Trophoblast cell (in vitro differentiated cells and primary cell): ENCODE measurements at places on chromosomes 12 and 14.

DNA sequence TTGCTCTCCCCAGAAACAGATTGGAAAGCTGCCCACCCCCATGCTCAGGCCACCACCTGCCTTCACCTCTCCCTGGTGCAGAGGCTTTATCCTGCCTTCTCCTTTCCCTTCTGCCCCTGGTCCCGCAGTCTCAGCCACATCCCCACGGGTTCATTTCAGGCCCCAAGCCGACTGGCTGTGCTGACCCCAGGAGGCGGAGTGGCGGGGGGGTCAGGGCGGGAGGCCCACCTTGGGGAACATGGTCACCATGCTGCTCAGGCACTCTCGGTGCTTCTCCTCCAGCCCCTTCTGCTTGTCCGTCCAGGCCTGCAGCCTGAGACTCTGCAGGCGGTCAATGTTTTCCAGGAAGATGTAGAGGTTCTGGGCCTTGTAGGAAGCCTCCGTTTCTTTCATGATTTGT is 6.9 kb downstream of the FAM186B start:
- H3K27me3 ChIP-seq, result no peaks in the 10 kb centered on the region
- DNase-seq, result no peak
- no peaks in the 10 kb centered on the region for H3K36me3 ChIP-seq

GRCh38 chr12:4422985-4423384 is 22.6 kb downstream of the FGF6 start:
- H3K36me3 ChIP-seq, result no peaks in the 10 kb centered on the region
- H3K27ac ChIP-seq, result no peak overlapping the region
- no peak for DNase-seq
- H3K4me3 ChIP-seq, result no peak overlapping the region
- no peaks in the 10 kb centered on the region for H3K4me1 ChIP-seq

GRCh38 chr12:21144309-21144708 is 13.3 kb downstream of the SLCO1B1 start:
- no peaks in the 10 kb centered on the region for H3K27me3 ChIP-seq
- peak; percentile 74 for DNase-seq
- no peak overlapping the region for H3K4me3 ChIP-seq
- no peaks in the 10 kb centered on the region for H3K36me3 ChIP-seq
- no peaks in the 10 kb centered on the region for H3K4me1 ChIP-seq
- no peak overlapping the region for H3K27ac ChIP-seq

- H3K36me3 ChIP-seq, result peaks cover 2% of the 10 kb centered on the region
- H3K27ac ChIP-seq, result no peak overlapping the region
- DNase-seq, result no peak
- H3K4me3 ChIP-seq, result no peak overlapping the region
- no peaks in the 10 kb centered on the region for H3K27me3 ChIP-seq
Observed at GRCh38 chr14:102622262-102622885, 29.9 kb downstream of the RCOR1 start.

- H3K27ac ChIP-seq, result no peak overlapping the region
- no peak overlapping the region for H3K4me3 ChIP-seq
- no peaks in the 10 kb centered on the region for H3K27me3 ChIP-seq
Observed at GRCh38 chr14:78509516-78509915, 339.3 kb downstream of the NRXN3 start.

DNA sequence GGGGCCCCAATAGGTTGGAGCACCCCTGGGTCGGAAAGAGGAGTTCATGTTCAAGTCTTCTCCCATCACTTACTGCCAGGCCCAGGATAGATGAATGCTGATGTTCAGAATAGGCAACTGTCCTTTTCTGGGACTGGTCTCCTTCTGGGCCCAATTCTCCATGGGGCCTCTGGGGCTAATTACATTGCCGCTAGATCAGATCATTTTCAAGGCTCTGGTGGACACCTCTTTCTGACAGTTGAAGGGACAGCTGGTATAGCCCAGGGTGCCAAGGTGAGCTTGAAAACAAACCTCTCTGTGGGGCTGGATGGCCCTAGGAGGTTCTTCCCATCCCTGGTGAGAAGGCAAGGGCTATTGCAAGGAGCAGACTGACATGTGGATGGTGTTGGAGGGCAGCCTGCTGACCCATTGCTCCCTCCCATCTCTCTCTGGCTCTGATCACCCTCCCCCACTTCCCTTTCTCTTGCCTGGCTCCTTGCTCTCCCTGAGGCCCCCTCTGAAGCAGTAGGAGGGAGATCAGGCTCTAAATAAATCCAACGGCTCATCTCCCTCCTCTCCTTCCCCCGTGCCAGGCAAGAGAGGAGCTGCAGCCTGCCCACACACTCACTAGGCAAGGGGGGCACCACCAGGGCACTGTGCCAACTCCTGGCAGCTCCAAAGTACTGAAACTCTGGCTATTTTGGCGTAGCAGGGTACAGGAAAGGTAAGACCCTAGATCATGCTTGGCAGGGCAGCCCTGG is 1.9 kb downstream of the CACNB3 start:
- H3K36me3 ChIP-seq, result peaks cover 16% of the 10 kb centered on the region
- peaks cover 14% of the 10 kb centered on the region for H3K4me1 ChIP-seq
- no peak for DNase-seq
- no peak overlapping the region for H3K27ac ChIP-seq
- no peak overlapping the region for H3K4me3 ChIP-seq

DNA sequence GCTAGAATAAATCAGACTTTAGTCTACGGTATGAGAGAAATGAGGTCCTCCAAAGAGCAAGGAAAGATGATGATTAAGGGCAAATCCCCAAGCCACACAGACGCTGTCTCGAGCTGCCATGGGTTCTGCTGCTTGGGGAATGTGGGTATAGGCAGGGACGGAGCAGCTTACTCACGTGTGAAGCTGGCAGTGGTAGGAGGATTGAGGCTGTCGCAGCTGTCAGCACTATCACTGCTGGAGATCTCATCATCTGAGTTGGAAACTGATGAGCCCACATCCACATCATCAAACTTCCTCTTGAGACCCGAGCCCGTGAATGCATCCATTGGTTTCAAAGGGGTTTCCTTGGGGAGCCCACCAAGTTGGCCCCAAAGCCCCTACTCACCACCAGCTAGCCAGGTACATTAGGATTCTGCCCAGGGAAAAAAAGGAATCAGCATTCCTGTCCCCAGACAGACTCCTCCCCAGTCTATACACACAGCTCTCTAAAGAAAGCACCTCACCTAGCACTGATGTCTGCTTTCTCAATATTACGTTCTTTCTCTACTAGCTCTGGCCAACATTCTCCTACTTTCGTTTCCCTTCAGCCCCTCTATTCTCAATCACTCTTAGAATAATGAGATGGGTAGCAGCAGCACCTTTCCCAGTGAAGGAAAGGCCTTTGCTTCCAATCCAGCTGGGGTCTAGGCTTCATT is 7.0 kb downstream of the CSRNP2 start:
- DNase-seq, result peak; percentile 16
- H3K27me3 ChIP-seq, result no peaks in the 10 kb centered on the region

GRCh38 chr12:131159660-131160059 is 206.0 kb downstream of the ADGRD1 start:
- no peak overlapping the region for H3K4me3 ChIP-seq
- no peaks in the 10 kb centered on the region for H3K36me3 ChIP-seq

DNA sequence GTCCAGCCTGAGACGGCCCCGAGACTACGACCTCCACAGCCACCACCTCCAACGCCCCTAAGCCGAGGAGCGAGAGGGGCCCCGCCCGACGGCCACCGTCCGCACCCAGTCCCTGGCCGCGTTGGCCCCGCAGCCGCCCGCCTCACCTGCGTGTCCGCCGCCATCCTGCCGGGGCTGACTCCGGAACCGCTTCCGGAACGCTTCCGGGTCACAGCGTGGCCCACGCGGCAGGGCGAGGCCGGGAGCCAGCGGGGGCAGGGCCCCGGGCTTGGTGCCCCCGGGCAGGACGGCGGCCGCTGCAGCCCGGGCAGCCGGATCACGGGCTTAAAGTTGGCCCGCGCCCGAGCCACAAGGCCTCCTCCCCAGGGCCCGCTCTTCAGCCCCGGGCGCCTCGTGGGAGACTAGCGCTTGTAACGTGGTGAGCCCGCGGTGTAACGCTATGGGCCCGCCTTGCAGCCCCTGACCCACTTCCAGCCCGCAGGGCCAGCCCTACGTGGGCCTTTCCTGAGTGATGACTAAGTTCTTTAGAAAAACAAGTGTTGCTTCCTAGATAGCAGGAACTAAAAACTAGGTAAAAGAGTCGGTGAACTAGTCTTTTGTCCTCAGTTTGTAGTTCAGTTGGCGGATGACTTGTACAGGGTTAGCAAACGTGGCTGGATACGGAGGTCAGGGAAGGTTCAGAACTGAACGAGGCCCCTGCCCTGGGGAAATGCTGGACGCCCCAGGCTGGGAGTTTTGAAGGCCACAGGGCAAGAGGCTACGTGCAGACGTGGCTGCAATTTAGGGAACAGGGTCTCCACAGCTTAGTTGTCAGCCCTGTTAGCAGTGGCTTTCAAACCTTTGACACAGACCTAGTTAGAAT is at the start of gene GCN1:
TSS of gene GCN1 (minus strand) at position 182 of the 862 bp plus-strand sequence. CDS start at position 164, 18 bp downstream.
- peaks cover 44% of the 10 kb centered on the region for H3K36me3 ChIP-seq
- no peaks in the 10 kb centered on the region for H3K27me3 ChIP-seq
- peaks cover 4% of the 10 kb centered on the region for H3K4me1 ChIP-seq
- H3K4me3 ChIP-seq, result peak within 1 kb of the TSS; percentile 87

- no peaks in the 10 kb centered on the region for H3K27me3 ChIP-seq
- H3K27ac ChIP-seq, result no peak overlapping the region
- no peaks in the 10 kb centered on the region for H3K4me1 ChIP-seq
Observed at GRCh38 chr12:41869432-41869831, 275.2 kb downstream of the GXYLT1 start.

DNA sequence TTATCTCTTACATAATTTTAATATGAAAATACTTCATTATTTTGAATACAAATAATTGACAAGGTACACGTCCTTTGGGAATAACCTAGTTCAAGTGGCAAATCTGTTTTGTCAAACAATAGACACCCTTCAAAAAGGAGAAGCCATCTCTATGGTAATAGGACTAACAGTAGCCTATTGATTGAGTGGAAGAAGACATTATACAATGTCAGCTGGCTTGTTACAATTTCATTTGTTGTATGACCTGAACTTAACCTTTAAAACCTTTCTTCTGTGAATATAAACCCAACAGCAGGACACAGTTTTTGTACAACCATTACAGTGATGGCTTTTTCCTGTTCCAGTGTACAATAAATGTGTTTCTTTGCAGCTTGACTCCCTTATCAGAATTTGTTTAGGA is 8.1 kb downstream of the TMEM260 start:
- no peaks in the 10 kb centered on the region for H3K36me3 ChIP-seq
- H3K4me3 ChIP-seq, result no peak overlapping the region
- H3K27ac ChIP-seq, result no peak overlapping the region
- H3K4me1 ChIP-seq, result no peaks in the 10 kb centered on the region

DNA sequence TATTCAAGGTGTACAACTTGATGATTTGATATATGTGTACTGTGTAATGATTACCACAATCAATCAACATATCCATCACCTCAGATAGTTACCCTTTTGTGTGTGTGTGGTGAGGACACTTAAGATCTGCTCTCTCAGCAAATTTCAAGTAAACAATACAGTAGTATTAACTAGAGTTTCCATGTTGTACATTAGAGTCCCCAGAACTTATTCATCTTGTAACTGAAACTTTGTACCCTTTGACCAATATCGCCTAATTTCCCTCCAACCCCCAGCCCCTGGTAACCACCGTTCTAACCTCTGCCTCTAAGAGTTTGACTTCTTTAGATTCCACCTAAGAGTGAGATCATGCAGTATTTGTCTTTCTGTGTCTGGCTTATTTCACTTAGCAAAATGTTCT is 12.1 kb downstream of the ADCK1 start:
- H3K36me3 ChIP-seq, result no peaks in the 10 kb centered on the region
- no peak overlapping the region for H3K27ac ChIP-seq
- H3K4me3 ChIP-seq, result no peak overlapping the region
- H3K4me1 ChIP-seq, result no peaks in the 10 kb centered on the region
- DNase-seq, result no peak

GRCh38 chr14:21078287-21078686 is 8.2 kb downstream of the ARHGEF40 start:
- H3K27ac ChIP-seq, result no peak overlapping the region
- no peak for DNase-seq
- H3K27me3 ChIP-seq, result no peaks in the 10 kb centered on the region
- no peak overlapping the region for H3K4me3 ChIP-seq
- peaks cover 88% of the 10 kb centered on the region for H3K36me3 ChIP-seq

GRCh38 chr12:125159702-125160101 is 94.5 kb downstream of the AACS start:
- DNase-seq, result no peak
- no peaks in the 10 kb centered on the region for H3K36me3 ChIP-seq
- H3K4me3 ChIP-seq, result no peak overlapping the region

DNA sequence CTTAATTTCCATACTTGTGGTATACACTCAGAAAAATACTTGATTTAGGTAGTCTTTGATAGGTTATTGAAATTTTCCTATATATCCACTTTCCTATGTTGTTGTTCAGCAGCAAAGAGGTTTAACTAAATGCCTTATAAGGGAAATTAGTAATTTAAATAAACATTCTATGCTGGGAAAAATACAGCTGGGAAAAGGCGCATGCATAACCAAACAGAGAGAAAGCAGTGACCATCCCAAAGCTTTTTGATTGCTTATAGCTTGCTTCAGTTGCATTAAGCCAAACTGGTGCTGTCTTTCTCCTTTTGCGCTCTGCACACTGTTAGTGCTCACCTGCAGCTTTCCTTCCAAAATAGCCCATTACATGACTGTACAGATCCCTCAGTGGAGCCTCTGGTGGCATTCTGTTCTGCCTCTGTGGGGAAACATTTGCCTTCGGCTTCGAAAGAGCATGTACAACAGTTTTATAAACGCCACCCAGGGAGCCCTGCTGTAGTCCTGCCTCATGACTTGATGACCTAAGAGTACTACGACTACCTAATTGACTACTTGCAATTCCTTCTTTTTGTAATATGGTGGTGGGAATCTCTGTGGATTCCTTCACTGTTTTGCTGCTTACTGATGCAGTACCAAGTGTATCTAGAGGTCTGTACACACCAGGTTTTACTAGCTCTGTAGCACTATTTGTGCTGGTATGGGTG is 120.8 kb downstream of the RALGAPA1 start:
- H3K27ac ChIP-seq, result no peak overlapping the region
- H3K27me3 ChIP-seq, result no peaks in the 10 kb centered on the region
- H3K4me1 ChIP-seq, result no peaks in the 10 kb centered on the region

DNA sequence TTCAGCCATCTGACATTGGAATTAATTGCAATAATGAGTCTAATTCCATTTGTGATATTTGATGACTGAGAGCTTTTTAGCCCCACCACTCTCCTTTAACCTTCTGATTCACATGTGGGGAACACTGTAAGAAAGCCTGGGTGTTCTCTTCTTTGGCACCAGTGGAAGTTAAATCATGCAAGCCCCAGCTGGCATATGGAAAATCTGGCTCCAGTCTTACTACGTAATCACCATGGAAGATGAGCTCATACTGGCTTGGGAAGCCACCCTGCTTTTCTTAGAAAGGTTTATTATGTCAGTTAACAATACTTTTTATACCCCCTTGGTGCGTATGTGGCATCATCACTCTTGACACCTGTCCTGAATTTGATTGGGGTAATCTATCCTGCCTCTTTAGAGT is 479.3 kb downstream of the SLC16A7 start:
- DNase-seq, result no peak
- no peak overlapping the region for H3K4me3 ChIP-seq
- H3K36me3 ChIP-seq, result no peaks in the 10 kb centered on the region
- H3K27ac ChIP-seq, result no peak overlapping the region
- H3K27me3 ChIP-seq, result no peaks in the 10 kb centered on the region

GRCh38 chr12:108210001-108210400 is 80.9 kb downstream of the WSCD2 start:
- no peaks in the 10 kb centered on the region for H3K4me1 ChIP-seq
- H3K27me3 ChIP-seq, result no peaks in the 10 kb centered on the region
- DNase-seq, result no peak
- no peaks in the 10 kb centered on the region for H3K36me3 ChIP-seq

GRCh38 chr12:4006743-4007142 is 133.5 kb upstream of the PARP11 start:
- no peaks in the 10 kb centered on the region for H3K27me3 ChIP-seq
- DNase-seq, result peak; percentile 58
- H3K27ac ChIP-seq, result no peak overlapping the region
- H3K36me3 ChIP-seq, result no peaks in the 10 kb centered on the region
